Dorsolateral prefrontal cortex (tissue), 122 donors: ENCODE measurements at places on chromosomes 1 and 21. TPM values are rescaled to one million over a fixed set of nuclear protein-coding genes. Genes with fewer than 3 reads are reported as not detected.

Gene AVPR1B
- 0.48 TPM for total RNA-seq

Gene VANGL2
- 9.5 TPM for total RNA-seq

Gene MUL1
- total RNA-seq, result 20.1 TPM

Gene DNASE2B
- 1.2 TPM for total RNA-seq

Gene DDR2
- 30.7 TPM for total RNA-seq

Gene INTS7
- 17.3 TPM for total RNA-seq

Gene SOX13
- total RNA-seq, result 24.2 TPM

Gene NOTCH2
- 58.3 TPM for total RNA-seq

Gene SPATC1L
- total RNA-seq, result 31.9 TPM

Gene CADM3
- total RNA-seq, result 284 TPM

Gene KRTAP24-1
- not detected for total RNA-seq

Gene LYPD8
- total RNA-seq, result 15.1 TPM

Gene LCE1F
- not detected for total RNA-seq

Gene RGS8
- total RNA-seq, result 6.8 TPM

Gene C1orf94
- not detected for total RNA-seq

Gene AJAP1
- total RNA-seq, result 53.6 TPM

Gene REN
- total RNA-seq, result not detected

Gene SESN2
- 10.5 TPM for total RNA-seq

Gene FLG2
- total RNA-seq, result not detected

Gene SLC30A2
- total RNA-seq, result not detected

Gene LCE2C
- not detected for total RNA-seq

Gene CLCA4
- total RNA-seq, result 7.5 TPM

Gene TMEM269
- total RNA-seq, result 0.14 TPM

Gene U2AF1
- total RNA-seq, result 21.0 TPM
